ENCODE measurements at places on chromosomes 6 and 20.

DNA sequence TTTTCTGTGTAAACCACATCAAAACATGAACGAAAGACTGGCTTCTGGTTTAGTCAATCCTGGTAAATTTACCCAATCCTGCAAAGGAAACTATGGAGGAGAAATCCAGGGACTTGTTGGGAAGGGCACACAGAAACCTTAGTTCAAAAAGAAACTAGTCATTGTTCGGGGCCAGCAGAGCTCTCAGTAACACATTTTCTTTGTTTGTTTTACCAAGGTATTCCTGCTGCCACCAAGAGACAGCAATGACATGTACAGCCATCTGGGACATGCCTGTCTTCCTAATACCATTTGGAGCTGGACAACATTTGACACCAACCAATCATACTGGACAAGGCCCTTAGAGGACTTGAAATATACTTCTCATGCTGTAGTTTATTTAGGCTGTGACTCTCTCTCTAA is 8.3 kb downstream of the OARD1 start:
- no peak for DNase-seq

DNA sequence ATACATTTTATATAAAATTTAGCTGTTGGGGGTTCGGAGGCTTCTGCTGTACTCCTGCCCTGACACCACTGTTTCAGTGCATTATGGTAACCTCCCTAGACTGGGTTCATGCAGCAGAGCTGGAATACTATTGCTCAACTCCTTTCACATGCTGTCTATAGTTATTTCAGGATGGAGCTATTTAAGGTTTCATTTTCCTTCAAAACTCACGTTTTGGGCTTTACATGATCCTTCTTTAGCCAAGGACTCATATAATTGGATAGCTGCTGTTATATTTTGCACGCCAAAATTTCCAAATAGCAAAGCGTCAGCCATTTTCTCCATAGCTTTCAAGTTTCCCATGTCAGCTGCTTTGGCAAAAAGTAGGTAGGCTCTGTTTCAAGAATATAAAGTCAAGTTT is 76.8 kb downstream of the SEL1L2 start:
- no peak for DNase-seq

GRCh38 chr20:49631856-49632418 is 64.0 kb upstream of the PTGIS start:
- no peak for DNase-seq

GRCh38 chr20:22411627-22412450 is 172.5 kb downstream of the FOXA2 start:
- no peak for DNase-seq

DNA sequence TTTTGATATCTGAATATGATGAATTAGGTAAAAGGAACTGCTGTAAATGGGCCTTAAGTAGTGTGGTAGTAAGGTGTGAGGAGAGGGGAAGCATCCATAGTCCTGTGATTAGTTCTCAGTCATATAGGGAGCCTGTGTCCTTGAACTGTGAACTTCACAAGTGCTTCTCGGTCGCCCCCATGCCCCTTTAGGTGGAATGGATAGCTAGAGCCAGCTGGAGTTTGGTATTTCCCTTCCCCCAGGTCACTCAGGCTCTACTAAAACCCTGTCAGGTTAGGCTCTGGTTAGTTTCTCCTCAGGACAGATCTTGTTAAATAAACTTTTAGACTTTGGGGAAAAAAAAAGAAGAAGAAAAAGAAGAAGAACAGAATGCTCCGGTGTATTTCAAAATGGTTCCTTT is 82.0 kb downstream of the PPP1R14C start:
- no peak for DNase-seq

DNA sequence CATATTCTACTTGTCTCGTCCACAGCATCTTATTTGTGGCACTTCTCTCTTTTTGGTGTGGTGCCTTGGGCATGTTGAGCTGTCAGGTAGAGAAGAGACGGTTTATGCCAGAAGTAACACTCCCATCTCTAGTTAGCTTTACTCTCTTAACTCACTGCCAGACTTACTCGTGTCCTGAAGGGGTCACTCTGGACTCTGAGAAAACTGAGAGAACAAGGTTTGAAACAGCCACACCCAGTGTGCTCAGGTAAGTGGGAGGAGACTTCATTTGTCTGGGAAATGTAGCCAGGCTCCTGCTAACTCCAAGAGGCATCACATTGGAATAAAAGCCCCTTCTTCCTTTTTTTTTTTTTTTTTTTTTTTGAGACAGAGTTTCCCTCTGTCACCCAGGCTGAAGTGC is 360.8 kb downstream of the QKI start:
- DNase-seq = no peak

DNA sequence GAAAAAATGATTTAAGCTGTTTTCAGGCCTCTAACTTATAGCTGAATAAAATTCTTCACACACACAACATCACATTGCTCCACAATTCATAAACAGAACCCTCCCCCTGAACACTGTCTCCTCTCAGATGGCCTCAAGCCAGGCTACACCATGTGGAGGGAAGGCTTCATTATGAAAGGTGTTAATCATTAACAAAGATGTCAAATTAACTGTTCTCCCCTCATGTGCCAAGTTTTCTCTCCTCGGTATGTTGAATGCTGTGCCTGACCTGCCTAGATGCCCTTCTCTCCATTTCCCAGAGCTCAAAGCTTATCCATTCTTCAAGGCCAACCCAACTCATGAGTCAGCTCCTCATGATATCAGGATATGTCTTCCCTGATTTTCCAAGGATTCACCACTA is 210.4 kb downstream of the GMDS start:
- no peak for DNase-seq

GRCh38 chr20:32366380-32366779 is 8.2 kb downstream of the ASXL1 start:
- DNase-seq = no peak

DNA sequence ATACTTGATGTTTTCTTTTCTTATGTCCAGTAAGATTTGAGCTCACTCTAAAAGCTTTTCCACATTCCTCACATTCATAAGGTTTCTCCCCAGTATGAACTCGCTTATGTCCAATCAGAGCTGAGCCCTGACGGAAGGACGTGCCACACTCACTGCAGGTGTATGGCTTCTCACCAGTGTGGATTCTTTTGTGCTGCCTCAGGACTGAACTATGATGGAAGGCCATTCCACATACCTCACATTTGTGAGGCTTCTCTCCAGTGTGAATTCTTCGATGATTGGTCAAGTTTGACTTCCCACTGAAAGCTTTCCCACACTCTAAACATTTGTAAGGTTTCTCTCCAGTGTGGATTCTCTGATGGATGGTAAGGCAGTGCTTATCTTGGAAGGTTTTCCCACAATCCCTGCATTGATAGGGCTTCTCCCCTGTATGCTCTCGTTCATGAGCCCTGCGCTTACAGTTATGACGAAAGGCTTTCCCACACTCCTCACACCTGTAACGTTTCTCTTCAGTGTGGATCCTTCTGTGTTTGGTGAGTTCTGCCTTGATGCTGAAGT is 9.9 kb downstream of the ZNF311 start:
- DNase-seq = no peak

GRCh38 chr6:165417278-165417865 is 108.0 kb upstream of the C6orf118 start:
- DNase-seq = no peak

DNA sequence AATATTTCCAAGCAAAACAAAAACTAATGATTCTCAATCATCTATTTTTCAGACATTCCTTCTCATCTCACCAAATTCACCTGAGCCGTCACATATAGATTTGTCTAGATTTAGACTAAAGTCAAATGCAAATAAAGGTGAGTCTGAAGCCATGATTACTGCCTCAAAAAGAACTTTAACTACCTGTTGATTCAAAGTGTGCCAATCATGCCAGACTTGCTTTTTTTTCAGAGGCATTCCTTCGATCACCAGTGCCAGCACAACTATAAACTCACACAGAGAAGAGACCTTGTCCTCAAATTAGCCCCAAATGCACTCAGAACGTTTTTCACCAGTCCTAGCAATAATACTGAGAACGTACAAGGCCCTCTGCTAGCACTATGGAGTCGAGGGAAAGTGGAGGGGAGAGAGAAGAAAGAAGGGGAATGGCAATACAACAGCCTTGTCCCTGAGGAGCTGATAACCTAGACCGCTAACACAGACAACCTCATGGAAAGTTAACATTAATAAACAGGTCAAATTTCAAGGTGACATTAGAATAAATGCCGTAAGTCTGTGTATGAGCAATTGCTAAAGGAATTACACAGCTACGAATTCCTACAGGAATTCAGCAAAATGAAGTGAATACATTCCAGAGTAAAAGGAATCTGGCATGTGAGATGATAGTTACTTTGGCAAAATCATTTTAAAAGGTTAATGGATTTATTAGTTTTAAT is 60.9 kb downstream of the EPB41L2 start:
- no peak for DNase-seq

DNA sequence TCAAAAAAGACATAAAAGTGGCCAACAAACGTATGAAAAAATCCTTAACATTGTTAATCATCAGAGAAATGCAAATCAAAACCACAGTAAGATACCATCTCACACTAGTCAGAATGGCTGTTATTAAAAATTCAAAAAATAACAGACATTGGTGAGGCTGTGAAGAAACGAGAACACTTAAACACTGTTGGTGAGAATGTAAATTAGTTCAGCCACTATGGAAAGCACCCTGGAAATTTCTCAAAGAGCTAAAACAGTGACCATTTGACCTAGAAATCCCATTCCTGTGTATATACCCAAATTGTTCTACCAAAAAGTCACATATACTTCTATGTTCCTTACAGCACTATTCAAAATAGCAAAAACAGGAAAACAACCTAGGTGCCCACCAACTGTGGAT is 24.9 kb upstream of the NT5E start:
- no peak for DNase-seq

DNA sequence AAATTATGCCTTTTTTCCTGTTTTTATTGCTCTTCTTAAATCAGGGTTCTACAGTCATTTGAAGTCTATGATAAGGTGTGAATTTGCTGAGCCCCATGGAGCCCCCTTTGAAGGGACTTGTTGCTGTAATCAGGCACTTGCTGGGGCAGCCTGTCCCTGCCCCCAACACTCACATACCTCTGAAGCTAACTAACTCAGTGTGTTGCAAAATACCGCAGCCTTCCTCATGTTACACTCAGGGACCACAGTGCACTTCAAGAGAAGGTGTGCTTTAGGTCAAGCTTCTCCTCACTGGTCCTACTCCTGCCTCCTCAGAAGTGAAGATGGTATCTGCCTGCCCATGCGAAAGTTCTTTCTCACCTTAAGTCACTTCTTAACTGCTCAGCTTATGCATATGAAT is 66.1 kb upstream of the GLP1R start:
- no peak for DNase-seq

Measured in NCI-H446 treated with DMSO at 0.1 percent for 48 hours (cell line).